ENCODE measurements at places on chromosomes 6 and 20.

GRCh38 chr20:44495802-44496481 lies 20.3 kb downstream of the TTPAL start:
- DNase-seq = no peak

DNA sequence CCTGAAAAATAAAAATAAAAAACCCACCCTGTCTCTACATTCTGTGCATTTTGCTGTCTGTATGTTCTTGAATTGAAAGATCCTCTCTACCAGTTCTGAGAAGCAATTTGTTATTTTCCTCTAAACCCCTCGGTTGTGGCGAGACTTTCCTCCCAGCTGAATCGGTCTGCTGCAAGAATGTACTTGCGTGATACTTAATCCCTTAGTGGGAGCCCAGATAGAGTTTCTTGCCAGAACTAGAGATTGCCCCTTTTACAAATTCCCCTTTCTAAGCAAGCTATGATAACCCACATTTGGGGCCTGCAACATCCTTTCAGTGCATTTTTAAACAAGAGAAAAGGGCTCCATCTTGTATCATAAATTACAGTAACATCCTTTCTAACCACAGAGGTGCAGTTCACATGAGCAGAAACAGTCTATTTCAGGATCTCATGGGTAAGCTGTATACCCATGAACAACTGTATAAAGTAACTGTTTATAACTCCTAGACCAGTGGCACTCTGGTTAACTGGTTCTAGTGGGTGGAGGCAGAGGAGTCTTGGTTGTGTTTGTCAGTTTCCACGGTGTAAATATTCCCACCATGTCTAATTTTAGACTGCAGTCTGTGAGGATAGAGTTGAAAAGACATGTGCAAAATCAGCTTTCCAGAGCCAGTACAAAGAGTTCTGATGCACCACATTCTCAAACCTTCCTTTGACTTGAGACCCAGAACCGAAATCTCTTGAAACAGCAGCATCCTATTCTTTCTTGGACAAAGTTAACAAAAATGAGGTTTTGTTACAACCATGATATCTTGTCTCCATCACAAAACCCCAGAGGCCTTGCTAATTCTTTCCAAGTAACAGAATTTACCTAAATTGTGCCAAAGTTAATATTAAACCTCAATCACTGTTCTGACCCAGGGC lies 113.1 kb upstream of the ZNF217 start:
- no peak for DNase-seq

DNA sequence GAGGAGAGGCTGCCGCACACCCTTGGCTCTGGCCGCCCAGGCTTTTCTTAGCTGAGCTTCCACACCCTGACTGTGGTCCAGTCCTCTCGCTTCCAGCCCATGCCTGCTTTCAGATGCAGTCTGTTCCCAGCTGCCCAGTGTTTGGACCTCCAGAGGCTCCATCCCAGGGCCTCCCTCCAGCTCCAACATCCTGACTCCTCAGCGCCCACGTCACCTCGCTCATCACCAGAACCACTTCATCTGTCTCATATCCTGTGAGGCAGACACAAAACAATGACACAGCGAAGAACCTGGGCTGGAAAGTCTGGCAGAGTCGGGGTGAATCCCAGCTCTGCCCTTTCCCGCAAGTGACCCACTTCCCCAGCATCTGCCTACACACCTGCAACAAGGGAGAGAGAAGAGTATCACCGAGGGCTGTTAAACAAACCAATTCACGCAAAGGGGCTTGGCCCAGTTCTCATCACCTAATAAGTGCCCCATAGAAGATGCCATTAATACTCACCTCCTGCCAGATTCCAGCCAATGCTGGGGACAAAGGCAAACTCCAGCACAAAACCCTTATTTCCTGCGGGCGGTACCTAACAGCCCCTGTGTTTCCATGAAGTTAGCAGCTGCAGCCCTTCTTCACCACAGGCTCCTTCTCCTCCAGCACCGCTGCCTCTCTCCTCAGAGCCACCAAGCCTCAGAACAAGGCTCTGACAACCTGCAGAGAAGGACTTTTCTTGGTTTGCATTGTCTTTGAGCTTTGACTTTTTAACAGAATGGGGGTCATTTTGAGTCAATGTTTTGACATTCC lies 133.4 kb upstream of the CDH4 start:
- no peak for DNase-seq

DNA sequence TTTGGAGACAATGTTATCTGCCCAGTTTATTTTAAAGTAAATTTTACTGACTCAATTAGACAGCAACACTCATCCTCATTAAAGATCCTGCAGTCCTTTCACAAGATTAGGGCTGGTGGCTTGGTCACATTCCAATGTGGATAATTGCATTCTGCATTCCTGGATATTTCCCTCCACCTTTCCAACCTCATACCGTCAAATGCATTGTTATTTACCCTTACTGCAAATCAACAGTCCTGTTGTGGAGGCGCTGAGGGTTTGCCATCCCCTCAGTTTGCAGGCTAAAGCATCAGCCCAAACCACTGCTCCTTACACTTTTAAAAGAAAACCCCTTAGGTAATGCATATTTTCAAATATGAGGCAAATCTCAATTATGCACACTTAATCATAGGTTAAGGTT lies 5.4 kb downstream of the CITED2 start:
- DNase-seq = no peak

DNA sequence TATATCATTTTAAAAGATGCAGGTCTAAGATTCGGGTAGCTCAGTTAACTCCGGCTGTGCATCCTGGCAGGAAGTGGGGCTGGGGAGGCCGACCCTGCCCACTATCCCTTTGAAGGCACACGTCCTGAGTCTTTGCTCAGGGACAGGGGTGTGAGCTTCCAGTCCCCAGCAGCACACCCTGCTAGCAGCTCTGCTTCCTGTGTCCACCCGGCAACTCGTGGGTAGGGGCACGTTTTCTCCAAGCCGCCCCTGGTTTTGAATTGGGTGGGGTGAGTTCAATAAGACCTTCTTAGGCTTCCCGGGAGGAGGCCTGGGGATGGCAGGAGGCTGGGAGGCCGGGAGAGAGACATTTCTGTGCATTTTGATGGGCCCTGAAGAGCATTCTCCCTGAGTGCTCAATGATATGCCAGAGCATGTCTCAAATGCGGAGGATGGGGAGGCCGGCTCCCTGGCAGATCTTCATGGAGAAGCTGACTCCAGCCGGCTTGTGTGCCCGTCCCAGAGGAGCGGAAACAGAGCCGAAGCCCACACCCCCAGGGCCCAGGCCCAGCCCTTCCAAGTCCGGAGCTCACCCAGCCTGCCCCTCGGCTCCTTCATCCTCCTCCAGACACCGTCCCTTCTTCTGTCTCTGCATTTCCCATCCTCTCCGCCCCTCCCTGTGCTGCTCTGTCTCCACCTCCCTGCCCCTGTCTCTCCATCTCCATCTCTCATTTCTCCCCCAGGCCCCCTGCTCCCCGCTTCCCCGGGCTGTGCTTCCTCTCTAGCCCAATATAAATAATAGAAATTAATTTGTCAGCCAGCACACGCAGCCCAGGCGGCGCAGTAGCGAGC lies 36.3 kb upstream of the ZFAND3 start:
- DNase-seq = no peak

- no peak for DNase-seq
Measured at GRCh38 chr20:44384423-44385027, 29.0 kb downstream of the HNF4A start.

DNA sequence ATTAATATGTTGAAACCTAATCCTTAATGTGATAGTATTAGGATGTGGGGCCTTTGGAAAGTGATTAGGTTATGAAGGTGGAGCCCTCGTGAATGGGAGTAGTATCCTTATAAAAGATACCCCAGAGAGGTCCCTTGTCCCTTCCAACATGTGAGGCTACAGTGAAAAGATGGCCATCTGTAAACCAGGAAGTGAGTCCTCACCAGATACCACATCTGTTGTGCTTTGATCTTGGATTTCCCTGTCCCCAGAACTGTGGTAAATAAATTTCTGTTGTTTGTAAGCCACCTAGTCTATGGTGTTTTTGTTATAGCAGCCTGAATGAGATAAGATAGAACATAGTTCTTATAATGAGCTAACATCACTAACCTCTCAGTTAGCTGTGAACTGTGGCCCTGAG lies 16.6 kb upstream of the CALHM6 start:
- no peak for DNase-seq

GRCh38 chr6:37612475-37612874 lies 85.2 kb downstream of the MDGA1 start:
- no peak for DNase-seq

GRCh38 chr6:77883851-77884250 lies 231.0 kb downstream of the MEI4 start:
- no peak for DNase-seq

GRCh38 chr6:101912311-101912710 lies 518.8 kb downstream of the GRIK2 start:
- no peak for DNase-seq

GRCh38 chr6:140203661-140204147 lies 829.3 kb upstream of the CITED2 start:
- DNase-seq = no peak

DNA sequence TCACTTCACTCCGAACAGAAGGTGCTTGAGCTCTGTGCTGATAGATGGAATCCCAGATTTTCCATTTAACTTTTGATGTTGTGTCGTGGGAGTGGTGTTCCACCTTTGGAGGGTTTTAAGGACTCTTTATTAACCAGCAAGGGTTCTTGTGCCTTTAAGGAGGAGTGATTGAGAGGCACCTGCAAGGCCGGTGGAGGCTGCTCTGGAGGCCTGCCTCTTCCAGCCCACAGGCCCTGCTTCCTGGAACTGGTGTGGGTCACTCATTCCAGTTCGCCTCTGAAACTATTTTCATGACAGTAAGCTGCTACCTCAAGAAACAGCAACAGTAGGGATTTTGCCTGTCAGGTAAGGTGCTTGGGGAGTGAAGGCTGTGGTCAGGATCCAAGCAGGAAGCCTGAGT lies 58.8 kb upstream of the APCDD1L start:
- no peak for DNase-seq

GRCh38 chr6:129695373-129696027 lies 14.5 kb downstream of the ARHGAP18 start:
- no peak for DNase-seq

DNA sequence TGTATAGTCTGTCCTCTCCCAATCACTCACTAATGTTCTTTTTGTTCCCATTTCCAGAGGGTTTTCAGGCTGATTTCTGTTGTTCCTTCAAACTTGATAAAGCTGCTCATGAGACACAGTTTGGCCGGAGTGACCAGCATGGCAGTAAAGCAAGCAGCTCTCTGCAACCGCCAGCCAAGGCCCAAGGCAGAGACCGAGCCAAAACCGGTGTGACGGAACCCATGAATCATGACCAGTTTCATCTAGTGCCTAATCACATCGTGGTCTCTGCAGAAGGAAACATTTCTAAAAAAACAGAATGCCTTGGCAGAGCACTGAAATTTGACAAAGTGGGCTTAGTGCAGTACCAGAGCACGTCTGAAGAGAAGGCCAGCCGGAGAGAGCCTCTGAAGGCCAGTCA lies 14.8 kb upstream of the RPL7L1 start:
- DNase-seq = no peak

DNA sequence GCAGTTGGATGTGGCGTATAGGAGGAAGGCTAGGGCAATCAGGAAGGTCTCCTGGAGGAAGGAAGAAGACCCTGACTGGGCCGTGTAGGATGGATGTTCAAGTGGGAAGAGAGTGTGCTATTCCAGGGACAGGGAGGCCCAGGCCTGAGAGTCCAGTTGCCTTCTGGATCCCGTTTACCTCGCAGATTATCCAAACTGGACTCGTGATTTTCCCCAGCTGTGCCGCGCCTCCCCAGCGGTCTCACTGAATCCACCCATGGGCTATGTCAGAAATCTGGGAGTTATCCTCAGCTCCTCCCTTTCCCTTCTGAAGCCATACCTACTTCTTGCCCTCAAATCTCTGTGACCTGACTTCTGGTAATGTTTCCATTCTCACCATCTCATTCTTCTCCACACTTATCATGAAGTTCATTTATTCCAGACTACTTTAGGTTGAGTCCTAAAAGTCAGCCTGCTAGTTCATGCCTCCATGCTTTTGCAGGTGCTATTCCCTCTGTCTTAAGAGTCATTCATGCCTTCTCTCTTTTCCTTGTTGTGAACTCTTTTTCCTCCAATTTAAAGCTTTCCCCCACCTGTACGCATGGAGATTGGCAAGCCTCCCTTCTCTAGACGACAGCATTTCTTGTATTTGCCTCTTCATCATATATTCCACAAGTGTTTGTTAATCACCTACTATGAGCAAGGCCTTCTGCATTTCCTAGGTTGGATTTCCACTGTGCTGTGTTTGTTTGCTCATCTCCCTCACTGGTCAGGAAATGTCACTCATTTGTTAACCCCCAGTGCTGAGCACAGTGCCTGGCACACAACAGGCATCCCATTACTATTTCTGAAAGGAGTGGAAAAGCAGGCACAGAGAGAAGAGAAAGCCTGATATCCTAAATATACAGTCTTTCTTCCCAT lies 2.7 kb downstream of the SDCBP2 start:
- no peak for DNase-seq

GRCh38 chr20:36805396-36805795 lies 31.8 kb upstream of the DSN1 start:
- no peak for DNase-seq

DNA sequence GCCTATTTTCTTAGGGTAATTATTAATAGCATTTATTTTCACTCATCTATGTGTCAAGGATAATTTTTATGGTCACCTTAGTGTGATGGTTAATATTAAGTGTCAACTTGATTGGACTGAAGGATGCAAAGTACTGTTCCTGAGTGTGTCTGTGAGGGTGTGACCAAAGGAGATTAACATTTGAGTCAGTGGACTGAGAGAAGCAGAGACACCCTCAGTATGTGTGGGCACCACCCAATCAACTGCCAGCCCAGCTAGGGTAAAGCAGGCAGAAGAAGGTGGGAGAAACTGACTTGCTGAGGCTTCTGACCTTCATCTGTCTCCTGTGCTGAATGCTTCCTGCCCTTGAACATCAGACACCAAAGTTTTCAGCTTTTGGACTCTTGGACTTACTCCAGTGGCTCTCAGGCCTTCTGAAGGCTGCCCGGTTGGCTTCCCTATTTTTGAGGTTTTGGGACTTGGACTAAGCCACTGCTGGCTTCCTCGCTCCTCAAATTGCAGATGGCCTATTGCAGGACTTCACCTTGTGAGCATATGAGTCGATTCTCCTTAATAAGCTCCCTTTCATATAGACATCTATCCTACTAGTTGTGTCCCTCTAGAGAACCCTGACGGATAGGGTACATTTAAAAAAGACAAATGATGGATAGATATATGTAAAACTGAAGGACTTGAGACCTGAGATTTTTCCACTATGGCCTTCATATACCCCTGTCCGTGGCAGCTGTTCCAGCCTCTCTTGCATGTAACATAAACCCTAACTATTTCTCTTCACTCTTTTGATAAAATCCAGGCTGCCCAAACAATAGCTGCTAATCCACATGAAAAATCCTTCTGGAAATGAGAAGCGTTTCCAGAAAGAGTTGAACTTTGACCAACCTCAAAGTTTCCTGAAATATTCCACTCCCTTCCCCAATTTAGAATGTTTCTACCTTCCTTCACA lies 62.1 kb upstream of the RGS17 start:
- no peak for DNase-seq

DNA sequence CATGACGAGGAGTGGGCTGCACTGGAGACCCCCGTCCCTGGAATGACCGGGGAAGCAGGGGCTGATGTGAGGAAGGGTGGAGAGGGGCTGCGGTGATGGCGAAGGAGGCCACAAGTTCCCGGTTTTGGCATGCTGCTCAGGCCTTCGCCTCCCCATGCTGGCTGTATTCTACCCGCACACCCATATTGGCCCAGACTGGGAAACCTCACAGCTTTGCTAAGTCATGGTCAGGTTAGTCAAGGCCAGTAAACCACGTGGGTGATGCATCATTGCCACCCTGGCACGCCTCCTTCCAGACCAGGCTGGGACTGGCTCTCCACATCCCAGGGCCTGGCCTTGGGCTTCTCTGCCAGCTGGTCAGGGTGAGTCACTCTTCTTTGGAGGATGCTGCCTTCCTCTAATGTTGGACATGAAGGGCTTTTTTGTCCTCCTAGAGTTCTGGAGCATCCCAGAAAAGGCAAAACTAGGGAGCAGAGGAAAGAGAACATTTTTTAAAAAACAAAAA lies 53.8 kb downstream of the PCNA start:
- DNase-seq = no peak

Data from 8988T (cell line).